ENCODE measurements at places on chromosomes 4 and X.

DNA sequence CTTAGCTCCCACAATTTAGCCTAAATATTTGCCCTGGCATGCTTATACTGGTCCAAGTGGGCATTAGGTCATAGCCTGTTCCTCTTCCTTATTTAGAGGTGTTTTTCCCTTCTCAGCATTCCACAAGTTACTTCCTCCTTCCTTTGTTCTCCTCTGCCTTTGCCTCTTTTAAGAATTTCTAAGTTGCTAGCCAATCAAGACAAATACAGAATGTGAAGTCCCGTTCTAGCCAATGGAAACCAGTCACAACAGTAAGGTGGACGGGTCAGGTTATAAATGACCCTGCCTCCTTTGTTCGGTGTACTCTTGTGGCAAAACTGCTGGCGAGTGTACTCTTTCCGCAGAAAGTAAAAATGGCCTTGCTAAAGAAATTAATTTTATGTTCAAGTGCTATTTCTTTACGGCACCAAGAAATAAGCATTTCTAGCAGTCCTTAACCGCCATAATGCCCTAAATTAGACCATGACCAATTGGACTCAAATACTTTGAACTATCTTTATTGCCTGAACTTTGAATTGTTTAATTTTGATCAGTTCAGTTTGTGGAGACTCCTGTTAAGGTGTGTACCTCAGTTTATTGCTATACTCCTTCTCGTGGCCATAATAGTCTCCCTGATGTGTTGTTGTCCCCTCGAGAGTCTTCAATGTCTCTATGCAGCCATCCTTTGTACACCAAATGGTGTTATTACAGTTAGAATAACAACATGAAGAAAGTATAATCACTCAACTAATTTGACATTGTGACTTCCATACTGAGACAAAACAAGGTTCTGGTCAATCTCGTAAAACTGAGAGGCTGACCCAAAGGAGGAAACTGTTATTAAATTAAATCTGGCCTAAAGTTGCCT lies 1.6 kb upstream of the HADH start:
- DNase-seq: no peak

DNA sequence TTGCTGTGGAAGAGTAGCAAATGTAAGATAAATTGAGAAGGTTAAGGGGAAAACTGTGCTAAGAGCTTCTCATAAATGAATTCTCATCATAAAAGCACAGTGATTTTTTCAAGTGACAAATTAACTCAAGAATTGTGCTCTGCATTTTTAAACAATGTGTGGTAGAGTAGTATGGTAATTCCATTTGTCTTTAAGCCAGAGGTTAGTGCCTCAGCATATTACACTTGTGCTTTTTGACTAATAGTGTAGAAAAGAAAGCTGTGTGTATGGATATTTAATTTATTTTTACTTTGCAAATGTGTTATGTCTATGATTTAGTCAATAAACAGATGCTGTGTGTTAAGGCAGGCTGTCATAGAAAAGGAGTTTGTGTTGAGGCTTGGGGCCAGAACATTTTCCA lies 61.0 kb downstream of the FHIP1A start:
- no peak for DNase-seq

GRCh38 chr4:8245884-8246833 lies 23.4 kb upstream of the HTRA3 start:
- no peak for DNase-seq

- peak; percentile 64 for DNase-seq
These were observed 34.4 kb upstream of the ANXA3 start for GRCh38 chr4:78517050-78517652.

- DNase-seq: no peak
These were observed 343.7 kb downstream of the GRIA2 start for GRCh38 chr4:157564218-157564617.

GRCh38 chr4:185886832-185887524 lies 75.0 kb upstream of the SORBS2 start:
- no peak for DNase-seq

- no peak for DNase-seq
These were observed 20.8 kb downstream of the PPEF2 start for GRCh38 chr4:75881476-75881875.
